AG20443 (cell line): ENCODE measurements at places on chromosomes 3 and 15.

DNA sequence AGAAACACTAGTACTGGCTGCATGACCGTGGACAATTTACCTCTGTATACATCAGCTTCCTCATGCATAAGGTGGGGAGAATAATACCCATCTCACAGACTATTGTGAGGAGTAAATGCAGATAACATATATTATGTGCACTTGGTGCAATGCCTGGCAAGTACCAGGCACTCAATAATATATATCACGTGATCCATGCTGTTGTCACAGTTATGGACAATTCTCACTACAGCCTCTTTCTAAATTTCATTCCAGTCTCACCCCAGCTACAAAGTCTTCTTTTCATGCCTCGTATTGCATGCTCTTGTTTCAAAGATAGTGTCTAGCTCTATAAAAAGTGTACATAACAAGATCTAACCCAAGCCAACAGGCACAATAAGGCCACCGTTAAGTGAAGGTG is 494.3 kb upstream of the ADAMTS9 start:
- DNase-seq = no peak

GRCh38 chr3:53166206-53166605 is 5.2 kb downstream of the PRKCD start:
- no peak for DNase-seq

GRCh38 chr15:71612397-71612722 is 198.0 kb upstream of the NR2E3 start:
- no peak for DNase-seq

GRCh38 chr3:152458376-152459117 is 189.8 kb downstream of the MBNL1 start:
- no peak for DNase-seq

DNA sequence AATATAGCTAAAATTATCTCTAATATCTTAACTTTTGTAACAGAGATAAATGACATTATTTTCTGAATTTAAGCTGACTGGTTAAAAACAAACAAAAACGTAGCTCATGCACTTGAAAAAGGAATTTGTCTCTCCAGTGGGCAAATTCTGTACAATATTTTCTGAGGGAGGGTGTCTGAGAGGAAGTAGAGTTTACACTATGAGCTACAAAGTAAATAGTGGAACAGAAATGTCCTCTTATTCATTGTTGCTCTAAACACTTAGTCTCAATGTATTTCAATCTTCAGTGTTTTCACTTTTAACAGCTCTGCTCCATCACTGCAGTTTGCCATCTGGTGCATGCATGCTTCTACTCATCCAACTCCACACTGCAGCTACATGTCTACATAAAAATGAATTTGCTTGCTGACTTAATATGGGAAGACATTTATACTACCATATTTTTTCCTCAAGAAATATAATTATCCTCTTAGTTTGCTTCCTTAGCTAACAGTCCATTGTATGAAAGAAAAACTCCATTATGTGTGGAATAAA is 817.4 kb upstream of the LMCD1 start:
- DNase-seq = no peak

DNA sequence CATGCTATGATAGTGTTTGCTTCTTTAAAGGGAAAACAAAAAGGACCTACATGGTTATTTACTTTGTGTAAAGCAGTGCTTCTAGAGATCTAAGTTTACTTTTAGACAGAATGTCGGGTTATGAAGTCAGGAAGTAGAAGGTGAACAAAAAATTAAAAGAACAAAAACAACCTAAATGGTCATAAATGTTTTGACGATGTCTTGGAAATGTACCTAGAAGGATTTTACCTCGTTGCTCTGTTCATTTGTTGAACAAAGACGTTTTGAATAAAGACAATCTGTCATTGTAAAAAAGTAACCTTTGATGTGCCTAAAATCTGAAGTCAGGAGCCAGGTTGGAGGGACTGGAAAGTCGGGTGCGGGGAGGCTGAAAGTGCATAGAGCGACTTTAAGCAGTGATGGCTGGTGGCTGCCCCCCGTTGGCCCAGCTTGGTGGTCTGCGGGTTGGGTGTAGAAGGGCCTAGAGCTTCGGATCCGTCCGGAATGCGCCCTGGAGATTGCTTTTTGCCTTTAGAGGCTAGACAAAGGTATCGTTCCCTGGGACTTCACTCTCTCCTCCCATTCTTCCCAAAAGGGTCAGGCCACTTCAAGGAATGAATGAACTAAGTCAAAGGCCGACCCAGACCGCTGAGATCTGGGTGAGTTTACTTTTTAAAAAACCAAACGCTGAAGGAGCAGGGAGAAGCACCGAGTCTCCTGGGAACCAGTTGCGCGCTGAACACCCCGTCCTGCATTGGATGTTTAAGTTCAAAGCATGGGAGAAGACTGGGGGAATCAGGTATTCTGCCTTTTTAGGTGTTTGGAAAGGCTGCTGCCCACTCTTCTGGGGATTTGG is 2.1 kb downstream of the SOX14 start:
- no peak for DNase-seq

GRCh38 chr15:73745073-73745472 is 8.1 kb downstream of the INSYN1 start:
- DNase-seq = no peak

- no peak for DNase-seq
Observed at GRCh38 chr3:100798012-100798411, 88.7 kb downstream of the TFG start.

DNA sequence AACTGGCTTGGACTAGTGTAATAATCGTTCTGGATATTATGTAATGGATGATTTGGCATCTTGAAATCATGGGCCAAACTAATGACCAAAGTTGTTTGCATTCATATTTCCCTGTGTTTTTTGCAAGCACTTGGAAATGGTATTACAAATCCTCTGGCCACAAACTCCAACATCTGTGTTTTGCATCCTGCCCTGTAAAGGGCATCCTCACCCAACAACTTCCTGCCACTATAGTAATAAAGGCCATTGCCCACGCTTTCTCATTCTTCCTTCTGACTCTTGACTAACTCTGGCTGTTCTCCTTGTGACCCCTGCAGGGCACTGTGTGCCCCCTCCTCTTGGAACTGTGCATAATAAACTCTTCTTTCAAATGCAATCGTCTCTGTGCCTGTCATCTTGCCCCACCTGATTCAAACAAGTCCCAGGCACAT is 25.4 kb upstream of the PSMD6 start:
- DNase-seq = peak; percentile 59

GRCh38 chr15:71096676-71097075 is 18.6 kb upstream of the THSD4 start:
- DNase-seq = no peak

DNA sequence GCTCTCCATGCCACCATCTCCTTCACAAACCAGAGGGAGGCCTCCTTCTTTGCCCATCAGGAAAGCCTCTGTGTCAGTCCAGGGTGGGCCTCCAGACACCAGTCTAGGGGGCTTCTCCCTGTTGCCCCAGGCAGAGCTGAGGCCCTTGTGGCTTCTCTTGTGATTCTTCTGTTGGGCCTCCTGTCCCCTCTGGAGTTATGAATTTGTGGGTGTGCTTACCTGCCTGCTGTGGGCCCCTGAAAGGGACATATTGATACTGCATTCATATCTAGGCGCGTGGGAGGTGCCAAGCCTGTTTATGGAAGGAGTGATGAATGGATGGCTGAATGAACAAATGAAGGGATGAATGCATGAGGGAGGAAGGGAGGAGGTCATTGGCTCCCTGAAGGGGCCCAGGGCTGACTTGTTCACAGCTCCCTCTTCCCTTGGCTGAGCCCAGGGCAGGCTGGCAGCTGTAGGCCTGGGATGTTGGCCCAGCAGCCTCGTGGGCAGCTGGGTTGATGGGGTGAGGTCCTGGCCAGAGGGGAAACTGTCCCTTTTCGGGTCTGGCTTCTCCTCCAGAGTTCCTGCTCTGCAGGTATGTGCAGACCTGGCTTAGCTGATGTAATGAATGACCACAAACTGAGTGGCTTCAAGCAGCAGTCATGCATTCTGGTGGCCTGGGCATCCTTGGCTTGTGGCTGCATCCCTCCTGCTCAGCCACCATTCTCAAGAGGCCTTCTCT is 195.4 kb downstream of the GOLGA6L6 start:
- DNase-seq = peak; percentile 20

GRCh38 chr3:131453533-131453932 is 49.2 kb downstream of the MRPL3 start:
- no peak for DNase-seq

- DNase-seq = no peak
Observed at GRCh38 chr3:35789042-35789831, 149.9 kb downstream of the ARPP21 start.

GRCh38 chr15:33138000-33138399 is 56.5 kb downstream of the FMN1 start:
- no peak for DNase-seq

GRCh38 chr3:111627092-111627491 is 31.9 kb upstream of the ZBED2 start:
- DNase-seq = no peak

DNA sequence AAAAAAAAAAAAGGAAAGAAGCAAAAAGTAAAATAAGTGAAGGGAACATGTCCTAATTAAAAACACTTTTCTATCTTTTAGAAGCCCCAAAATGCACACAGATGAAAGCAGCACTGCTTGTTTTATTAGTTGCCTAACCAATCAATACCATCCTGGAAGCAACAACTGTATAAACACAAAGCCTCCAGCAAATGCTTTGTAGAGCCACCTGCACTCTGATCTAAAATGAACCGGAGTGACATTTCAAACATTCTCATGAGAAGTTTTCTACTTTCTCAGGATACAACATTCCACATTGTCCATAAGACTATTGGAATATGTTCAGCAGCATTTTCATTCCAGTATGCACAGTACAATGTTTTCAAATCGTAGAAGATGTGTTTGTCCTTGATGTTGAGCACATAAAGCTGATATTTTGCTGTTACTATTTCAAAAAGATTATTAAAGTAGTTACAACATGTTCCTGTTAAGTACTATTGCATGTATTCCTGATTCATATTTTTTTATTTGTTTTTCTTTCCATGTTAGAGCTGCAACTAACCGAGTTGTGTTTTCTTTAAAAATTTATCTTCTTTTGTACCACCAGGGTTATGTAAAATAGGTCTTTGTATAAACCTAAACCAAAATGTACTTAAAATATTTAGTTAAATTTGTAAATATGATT is 50.3 kb upstream of the PLSCR5 start:
- DNase-seq = no peak

DNA sequence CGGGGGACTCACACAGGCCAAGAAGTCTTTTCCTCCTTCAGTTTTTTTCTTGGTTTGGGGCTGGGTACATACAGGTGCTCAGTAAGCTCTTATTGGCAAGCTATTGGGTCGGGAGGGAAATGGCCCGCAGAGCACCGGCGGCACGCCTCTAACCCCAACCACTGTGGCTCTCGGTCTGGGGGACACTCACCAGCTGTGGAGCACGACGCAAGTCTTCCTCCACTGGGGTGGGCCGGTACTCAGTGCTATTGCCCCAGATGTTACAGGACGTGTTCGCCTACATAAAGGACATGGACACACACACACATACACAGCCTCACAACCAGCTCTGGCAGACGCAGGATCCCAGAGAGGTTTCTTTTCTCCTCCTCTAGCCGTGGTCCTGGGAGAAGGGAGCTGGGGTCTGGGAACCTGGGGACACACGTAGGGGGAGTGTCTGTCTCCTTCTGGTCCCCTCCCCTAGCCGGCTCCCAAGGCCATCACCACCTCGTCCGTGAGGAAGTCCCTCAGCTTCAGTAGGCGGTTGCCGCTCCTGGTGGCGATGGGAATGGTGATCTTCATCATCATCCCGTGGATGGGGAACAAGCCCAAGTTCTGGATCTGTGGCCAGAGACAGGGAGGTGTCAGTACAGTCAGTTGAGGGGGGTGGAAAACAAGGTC is 33.4 kb downstream of the FEM1B start:
- DNase-seq = no peak

GRCh38 chr15:49066372-49066771 is 20.1 kb upstream of the SECISBP2L start:
- DNase-seq = no peak

- DNase-seq = peak; percentile 64
Observed at GRCh38 chr3:134009345-134010000, 20.3 kb downstream of the SLCO2A1 start.

- DNase-seq = peak; percentile 94
Observed at GRCh38 chr15:41894791-41895463, 1.1 kb upstream of the SPTBN5 start.

DNA sequence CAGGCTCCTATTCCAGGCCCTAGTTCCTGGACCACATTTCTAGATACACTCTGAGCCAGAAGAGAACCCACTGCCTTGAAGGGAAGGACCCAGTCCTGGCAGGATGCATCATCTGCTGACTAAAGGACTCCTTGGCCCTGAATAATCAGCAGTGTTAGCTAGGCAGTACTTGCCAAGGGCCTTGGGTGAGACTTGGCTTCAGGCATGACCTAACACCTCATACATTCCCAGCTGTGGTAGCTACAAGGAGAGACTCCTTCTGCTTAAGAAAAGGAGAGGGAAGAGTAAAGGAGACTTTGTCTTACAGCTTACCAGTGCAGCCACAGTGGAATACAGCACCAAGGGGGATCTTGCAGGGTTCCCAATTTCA is 26.4 kb downstream of the PEAK1 start:
- DNase-seq = no peak

DNA sequence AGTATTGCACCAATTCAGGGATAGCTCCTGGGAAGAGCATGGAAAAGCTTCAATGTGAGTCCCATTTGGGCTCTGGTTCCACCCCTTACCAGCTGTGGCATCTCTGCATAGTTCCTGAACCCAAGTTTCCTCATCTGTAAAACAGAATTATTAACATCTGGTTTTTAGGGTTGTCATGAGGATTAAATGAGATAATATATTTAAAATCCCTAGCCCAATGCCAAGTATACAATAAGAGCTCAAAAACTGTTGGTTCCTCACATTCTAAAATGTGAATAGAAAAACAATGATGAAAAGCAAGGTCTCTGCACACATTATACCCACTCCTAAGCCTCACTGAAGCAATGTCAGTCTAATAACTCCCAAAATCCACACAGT is 237.3 kb upstream of the WNT5A start:
- no peak for DNase-seq
